ENCODE measurements at places on chromosomes 3 and 15.
A peak's percentile ranks its signal among the peaks of the same experiment; 100 is the strongest.

DNA sequence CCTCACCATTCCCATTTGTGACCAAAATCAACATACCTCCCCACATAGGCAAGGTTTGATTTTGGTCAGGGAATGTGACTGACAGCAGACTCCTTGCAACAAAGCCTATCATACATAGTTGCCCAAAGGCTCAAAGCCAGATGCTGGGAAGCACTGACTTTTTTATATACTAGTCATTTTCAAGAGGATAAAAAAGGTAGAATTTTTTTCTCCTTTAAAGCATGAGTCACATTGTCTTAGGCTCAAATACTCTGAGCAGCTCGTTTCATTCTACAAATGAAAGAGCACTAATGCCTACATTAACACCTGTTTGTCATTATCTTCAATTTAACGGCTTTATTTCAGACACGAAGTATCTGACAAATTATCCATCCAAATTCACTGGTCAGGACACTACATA lies 36.2 kb downstream of the ICE2 start:
- no peak for DNase-seq

DNA sequence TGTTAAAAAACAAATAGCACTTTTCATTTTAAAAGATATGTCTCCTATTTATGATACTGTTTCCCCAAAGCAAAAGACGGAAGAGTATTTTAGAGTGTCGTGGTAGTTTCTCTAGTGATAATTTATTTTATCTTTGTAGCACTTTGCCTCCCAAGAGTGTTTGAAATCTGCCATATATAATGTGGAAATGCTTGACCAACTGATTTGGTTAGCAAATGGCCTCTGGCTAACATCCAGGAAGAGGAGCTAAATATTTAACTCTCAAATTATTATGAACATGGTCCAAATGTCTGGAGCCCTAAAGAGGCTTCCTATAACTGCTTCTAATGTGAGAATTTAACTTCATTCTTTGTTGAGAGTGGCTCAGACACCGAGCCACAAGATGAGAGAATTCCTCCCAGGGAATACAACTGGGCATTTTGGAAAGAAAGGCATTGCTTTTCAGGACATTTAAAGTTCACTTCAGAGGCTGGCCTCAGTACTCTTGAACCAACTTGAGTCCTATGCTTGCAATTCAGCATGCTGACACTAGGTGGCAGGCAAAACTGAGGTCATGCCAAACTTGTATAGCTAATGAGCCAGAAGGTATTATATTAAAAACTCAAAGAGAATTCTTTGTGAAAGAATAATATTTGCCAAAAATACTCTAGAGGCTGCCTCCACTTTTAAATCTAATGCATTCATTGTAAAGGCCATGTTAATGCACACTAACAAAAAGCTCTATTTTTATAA lies 104.5 kb downstream of the RARB start:
- peak; percentile 7 for DNase-seq

DNA sequence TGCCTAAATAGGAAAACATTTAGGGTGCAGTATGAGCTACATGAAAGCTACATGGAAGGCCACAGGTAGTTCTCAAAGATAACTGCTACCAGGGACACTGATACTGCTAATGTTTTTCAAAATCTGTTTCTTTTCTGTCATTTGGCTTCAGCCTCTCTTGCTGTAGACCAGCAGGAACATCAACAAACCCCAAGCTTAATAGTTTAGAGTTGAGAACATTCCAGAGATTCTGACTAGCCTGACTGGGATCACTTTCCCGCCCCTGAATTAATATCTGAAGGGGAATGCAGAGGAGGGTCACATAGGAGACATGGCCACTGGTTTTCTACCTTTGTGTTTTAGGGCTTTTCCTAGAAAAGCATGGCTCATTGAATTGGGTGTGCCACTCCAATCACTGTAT lies 16.9 kb upstream of the C3orf38 start:
- no peak for DNase-seq

DNA sequence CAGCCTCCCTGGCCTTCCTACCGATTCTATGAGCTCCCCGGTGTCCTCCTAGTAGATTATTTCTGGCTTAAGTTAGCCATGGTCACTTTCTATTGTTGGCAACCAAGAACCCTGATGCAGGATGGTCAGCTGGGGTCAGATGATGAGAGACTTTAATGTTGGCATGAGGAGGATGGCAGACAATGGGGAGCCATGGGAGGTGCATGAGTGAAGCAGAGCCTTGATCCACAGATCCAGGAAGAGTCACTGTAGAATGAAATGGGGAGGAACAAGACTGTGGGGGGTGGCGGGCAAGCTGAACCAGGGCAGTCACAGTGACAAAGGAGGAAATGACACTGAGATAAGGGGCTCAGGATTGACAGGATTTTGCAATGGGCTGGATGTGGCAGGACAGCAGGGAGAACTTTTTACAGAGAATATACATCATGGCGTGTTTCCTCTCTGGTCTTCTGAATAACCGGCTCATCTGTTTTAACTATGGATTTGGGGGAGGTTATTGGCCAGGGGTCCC lies 60.9 kb downstream of the RPLP1 start:
- no peak for DNase-seq

DNA sequence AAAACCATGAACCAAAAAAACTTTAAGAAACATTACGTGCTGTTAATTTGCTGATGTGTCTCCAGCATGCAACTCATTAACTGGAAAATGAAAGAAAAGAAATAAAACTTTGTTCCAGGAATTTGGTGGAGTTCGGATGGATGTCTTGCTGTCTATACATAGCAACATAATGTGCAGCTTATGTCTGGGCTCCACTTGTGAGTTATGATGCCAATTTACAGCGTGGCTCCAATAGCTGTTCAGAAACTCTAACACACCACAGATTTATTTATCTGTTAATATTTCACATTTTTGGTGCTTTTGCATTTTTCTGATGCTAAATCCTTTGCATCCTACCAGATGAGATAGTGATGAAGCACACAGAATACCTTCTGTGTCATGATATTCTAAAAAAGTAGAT lies 45.1 kb downstream of the MAP4 start:
- DNase-seq, result no peak

DNA sequence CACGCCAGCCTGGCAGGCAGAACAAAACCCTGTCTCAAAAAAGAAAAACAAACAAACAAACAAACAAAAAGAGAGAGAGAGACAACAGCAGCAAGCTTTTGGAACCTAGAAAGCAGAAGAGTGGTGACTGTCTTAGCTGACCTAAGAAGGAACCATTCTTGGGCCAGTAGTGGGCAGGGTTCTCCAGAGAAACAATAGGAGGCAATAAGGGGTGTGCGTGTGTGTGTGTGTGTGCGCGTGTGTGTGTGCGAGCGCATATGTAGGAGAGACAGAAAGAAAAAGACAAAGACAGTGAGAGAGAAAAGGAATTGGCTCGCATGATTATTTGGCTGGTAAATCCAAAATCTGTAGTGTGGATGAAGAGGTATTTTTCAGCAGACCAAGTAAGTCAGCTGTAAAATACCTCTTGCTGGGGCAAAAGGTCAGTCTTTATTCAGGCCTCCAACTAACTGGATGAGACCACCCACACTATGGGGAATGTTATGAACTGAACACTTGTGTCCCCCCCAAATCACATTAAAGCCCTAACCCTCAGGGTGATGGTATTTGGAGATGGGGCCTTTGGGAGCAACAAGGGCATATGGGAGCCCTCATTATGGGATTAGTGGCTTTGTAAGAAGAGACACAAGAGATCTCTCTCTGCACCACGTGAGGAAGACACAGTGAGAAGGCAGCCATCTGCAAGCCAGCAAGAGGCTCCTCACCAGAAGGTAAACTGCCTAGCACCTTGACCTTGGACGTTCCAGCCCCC lies 15.1 kb upstream of the BLM start:
- DNase-seq, result no peak

- no peak for DNase-seq
Observed at GRCh38 chr15:41354371-41354770, 21.7 kb downstream of the NUSAP1 start.

All from kidney capillary endothelial cell (primary cell).